GM04503 (cell line): ENCODE measurements at places on chromosomes 16 and 17.

DNA sequence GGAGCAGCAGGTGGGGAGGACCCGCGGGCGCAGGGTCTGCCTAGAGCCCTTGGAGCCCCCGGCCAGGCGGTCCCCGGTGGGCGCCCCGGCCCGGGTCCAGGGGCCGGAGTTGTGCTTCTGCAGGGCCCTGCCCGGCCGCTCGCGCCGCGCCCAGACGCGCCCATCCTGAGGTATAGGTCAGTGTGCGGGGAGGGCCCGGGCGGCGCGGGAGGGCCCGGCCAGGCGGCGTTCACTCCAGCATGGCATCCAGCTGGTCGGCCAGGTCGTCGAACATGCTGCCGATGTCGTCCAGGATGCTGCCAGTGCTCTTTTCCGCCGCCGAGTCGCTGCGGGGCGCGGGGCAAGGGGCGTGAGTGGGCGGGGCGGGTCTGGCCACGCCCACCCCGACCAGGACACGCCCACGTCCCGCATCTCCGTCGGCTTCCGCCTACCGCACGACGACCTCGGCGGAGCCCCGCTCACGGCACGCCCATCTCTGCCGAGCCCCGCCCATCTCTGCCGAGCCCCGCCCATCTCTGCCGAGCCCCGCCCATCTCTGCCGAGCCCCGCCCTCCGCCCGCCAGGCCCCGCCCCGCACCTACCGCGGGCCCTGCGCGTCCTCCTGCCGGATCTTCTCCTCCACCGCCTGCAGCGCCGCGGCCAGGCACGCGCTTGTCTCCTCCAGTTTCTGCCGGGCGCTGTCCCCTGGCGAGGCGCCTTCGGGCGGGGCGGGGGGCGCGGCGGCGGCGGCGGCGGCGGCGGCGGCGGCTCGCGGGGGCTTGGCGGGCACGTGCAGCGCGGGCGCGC is 17.9 kb downstream of the CASKIN1 start:
- DNase-seq, result no peak

DNA sequence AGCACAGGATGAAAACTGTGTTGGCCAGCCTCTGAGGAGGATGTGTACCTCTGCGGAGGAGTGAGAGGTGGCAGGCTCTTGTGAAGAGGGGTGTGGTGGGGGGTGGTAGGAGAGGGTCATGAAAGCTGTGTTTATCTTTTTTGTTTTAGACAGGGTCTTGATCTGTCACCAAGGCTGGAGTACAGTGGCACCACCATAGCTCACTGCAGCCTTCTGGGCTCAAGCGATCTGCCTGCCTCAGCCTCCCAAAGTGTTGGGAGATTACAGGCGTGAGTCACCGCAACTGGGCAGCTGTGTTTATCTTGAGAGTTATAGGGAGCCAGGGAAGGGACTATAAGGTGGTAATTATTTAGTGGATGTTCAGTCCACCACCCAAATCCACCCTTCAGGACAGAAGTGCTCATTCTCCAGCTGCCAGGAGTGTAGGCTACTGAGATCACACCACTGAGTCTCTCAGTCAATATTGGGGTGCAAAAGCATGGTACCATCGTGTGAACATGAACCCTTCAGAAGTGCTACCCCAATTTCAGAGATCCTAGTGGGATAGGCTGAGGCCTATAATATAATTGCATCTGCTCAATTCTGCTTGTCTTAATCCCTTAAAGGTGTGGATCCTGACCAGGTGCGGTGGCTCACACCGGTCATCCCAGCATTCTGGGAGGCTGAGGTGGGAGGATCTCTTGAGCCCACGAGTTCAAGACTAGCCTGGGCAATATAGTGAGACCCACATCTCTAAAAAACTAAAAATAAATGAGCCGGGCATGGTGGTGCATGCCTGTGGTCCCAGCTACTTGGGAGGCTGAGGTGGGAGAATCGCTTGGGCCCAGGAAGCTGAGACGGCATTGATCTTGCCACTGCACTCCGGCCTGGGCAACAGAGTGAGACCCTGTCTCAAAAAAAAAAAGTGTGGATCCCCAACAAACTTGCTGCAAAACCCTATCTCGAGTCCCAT is 788 bp upstream of the EXOC3L1 start:
- DNase-seq, result no peak

GRCh38 chr17:45794840-45795239 is 10.7 kb downstream of the CRHR1 start:
- no peak for DNase-seq

DNA sequence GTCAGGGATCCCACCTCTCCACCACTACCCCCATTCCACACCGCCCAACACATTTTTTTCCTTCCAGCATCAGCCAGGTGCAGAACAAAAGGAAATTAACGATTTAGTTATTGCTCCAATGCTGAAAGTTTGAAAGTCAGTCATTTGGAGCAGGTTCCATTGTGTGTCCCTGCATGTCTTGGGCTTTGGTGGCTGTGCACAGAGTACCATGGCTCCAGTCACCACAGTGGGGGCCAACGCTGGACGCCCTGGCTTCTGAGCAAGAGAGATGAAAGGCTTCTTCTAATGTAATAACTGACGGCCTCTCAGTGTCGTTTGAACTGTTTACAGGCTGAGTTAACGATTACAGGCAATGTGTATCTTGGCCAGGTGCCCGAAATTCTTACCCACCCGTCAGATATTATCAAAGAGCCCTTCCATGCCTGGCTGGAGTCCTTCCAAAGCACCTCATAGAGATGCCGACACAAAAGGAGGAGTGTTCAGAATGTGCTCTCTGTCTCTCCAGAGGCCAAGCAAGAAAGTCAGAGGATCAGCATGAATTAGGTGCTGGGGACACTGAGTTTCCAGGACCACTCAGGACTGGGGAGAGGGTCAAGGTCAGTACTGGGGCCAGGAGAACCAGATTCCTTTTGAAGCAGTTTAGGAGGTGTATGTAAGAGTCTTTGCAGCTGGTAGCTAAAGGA is 25.9 kb downstream of the RNF43 start:
- no peak for DNase-seq

DNA sequence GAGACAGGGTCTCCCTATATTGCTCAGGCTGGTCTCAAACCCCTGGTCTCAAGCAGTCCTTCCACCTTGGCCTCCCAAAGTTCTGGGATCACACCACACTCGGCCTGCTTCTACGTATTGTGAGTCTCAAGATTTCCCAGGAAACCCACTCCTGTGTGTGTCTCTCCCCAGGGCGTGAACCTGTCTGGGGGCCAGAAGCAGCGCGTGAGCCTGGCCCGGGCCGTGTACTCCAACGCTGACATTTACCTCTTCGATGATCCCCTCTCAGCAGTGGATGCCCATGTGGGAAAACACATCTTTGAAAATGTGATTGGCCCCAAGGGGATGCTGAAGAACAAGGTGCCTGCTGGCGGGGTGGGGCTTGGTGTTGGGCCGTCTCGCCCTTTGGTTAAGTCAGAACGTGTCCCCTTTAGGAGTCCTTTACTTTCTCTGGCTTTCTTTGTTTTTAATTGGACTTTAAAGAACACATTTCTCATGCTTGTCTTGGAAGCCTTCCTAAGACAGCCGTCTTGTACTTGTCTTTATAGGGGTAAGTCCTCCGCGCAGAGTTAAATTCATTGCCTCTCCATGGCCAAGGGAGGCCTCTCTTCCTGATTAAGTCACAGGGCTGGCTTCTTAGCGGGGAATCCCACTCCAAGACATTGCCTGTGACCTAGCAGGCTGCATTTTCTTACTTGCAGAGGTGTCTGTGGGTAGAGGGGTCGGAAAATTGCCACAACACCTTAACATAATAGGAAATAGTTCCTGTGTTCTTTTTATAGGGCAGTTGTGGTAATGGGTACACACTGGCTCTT is 136.4 kb downstream of the ABCC6 start:
- no peak for DNase-seq

GRCh38 chr17:50943575-50943933 is 77.4 kb upstream of the TOB1 start:
- no peak for DNase-seq

GRCh38 chr16:12958366-12958765 is 57.0 kb downstream of the SHISA9 start:
- DNase-seq, result no peak

- no peak for DNase-seq
Measured at GRCh38 chr16:83973581-83974385, 5.7 kb downstream of the NECAB2 start.

- DNase-seq, result no peak
Measured at GRCh38 chr17:72455562-72455961, 334.7 kb downstream of the SOX9 start.

DNA sequence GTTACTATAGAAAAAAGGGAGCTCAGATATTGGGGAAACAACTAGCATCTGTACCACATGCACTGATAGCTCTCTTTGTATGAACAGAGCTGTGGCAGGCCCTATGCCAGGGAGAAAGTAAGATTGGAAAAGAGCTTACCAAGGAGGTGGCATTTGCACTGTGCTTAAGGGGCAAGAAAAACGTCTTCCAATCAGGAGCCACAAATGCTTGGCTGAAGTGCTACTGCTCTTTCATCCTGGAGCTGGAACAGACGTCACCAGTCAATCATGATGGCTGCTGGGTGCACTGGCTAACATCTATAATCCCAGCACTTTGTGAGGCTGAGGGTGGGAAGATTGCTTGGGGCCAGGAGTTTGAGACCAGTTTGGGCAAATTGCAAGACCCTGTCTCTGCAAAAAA is 218.5 kb downstream of the SEC14L1 start:
- DNase-seq, result no peak

DNA sequence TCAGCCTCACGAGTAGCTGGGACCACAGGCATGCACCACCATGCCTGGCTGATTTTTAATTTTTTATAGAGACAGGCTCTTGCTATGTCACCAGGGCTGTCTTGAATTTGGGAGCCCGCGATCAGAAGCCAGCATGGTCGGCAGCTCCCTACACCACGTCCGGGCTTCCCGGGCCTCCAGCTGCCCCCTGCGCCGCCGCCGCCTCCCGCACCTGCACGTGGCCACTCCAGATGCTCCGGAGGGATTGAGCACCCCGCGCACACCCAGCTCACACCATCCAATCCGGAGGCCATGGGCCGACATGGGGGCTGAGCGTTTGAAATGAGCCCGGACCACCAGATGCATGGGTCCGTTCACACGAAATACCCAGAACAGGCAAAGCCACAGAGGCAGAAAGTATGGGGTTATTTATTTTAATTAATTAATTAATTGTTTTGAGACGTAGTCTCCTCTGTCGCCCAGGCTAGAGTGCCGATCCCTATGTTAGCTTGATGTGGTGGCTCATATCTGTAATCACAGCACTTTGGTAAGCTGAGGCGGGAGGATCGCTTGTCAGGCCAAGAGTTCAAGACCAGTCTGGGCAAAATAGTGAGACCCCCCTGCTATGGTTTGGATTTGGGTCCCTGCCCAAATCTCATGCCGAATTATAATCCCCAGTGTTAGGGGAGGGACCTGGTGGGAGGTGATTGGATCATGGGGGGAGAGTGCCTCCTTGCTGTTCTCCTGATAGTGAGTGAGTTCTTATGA is 17.1 kb upstream of the PDXDC1 start:
- no peak for DNase-seq

DNA sequence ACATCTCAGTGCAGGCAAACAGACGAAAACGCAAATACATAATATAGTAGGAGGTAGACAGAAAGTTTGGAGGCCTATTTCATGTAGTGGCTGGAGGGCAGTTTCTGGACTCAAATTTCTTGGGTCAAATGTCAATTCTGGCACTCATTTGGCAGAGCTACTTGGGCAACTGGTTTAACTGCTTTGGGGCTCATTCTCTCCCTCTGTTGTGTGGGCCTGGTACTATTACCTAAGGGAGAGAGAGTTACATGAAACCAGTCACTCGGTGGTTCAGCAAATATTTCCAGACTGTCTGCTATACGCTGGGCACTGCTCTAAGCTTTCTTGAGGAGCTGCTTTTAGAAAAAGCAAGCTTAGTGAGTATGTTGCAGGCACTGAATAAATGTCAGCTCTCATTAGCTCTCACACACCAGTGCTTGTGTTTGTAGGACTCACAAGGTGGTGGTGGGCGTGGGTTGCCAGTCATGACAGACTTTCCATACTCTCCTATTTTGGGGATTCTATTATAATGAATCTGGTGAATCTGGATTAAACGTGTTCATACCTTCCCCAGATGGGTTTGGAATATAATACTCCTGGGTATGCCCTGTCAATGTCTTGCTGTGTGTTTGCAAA is 1.8 kb upstream of the SHISA9 start:
- DNase-seq, result no peak

DNA sequence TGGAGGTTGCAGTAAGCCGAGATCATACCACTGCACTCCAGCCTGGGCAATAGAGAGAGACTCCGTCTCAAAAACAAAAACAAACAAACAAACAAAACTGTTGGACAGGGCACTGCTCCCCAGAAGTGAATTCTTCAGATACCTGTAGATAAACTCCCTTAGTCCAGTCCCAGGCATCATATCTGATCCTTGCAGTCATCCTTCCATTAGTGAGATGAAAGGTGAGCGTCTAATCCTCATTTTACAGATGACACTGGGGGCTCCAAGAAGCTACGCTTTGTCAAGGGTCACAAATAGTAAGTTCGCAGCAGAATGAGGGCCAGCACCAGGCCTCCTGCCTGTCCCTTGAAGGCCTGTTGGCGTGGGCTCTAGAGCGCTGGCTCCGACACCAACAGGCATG is 102.0 kb downstream of the OR1D5 start:
- DNase-seq, result no peak

DNA sequence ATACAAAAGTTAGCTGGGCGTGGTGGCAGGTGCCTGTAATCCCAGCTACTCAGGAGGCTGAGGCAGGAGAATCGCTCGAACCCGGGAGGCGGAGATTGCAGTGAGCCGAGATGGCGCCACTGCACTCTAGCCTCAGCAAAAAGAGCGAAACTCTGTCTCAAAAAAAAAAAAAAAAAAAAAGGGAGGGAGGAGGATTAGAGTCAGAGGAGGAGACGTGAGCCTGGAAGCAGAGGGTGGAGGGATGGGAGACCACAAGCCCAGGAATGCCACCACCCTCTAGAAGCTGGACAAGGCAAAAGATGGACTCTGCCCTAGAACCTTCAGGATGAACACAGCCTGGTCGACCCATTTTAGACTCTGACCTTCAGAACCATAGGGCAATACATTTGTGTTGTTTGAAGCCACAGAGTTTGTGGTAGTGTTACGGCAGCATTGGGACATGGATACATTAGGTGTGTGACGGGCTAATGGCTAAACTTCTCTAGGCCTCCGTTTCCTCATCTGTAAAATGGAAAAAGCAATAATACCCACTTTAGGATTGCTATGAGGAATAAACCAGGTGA is 2.1 kb upstream of the SMIM22 start:
- DNase-seq, result no peak

DNA sequence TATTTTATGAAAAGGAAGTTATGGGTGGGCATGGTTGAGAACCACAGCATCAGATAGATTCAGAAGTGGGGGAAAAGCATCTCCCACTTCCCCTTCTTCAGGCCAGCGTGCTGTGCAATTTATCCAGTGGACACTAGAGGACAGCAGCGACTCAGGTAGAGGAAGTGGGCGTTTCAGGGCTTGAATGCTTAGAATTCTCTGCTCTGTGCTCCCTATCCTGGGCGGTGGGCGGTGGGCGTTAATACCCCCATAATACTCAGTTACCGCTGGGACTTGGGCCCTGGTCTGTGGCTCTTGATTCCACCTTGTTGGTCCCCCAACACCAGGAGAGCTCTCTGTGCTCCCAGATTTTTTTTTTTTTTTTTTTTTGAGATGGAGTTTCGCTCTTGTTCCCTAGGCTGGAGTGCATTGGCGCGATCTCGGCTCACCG is 3.7 kb upstream of the LYZL6 start:
- DNase-seq, result no peak

GRCh38 chr17:34997355-34997862 is 17.1 kb downstream of the LIG3 start:
- no peak for DNase-seq
